ENCODE measurements at places on chromosomes 7 and 10.

GRCh38 chr7:28812616-28813015 lies 145.5 kb downstream of the TRIL start:
- no peak for DNase-seq

DNA sequence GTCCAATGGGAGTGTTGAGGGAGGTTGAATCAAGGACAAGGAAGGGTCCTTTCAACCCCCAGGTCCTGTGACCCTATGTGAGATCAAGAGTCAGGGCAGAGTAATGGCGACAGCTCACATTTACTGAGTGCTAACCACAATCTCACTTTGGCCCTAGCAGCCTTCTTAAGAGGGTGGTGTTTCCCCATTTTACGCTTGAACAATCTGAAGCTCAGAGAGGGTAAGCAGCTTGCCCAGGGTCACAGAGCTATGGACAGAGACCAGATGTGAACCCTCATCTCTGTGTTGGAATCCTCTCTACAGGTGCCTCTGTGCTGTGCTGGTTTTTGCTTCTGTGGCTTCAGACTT lies 102.0 kb downstream of the GRK5 start:
- DNase-seq: no peak

- DNase-seq: peak; percentile 70
Observed at GRCh38 chr10:15200626-15201025, 32.1 kb upstream of the NMT2 start.

GRCh38 chr7:155361947-155362346 lies 64.3 kb downstream of the INSIG1 start:
- DNase-seq: no peak
